ENCODE measurements at places on chromosomes 7 and 10.

DNA sequence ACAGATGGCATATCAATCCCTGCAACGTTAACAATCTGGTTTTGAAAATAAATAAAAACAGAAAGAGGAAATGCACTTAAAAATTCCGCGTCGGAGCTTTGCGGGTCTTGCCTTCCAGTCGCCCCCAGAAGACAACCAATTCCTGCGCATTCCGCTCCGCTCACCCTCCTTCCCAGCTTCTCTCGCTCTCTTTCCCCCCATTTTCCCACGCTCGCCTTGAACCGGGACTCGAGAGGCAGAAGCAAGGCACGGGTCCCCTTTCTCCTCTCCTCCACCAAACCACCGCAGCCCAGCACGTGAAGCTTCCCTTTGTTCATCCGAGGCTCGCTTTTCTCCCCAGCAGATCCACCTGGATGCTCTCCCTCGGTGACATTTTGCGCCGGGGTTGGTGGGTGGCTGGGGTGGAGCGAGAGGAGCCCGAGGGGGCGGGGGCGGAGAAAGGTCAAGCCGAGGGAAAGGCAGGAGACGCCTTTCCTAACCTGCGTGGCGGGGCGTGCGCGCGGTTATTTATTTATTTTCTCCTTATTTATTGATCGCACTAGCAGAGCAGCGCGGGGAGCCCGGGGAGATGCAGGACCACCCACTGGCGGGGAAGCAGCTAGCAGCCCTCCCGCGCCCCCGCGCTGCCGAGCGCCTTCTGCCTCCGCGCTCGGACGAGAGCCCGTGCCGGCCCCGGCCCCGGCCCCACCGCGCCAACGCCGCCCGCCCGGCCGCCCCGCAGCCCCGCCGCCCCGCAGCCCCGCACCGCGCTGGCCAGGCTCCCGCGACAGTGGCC is at the start of gene KCND2:
Gene KCND2 (plus strand): TSS at position 475 of the 775 bp plus-strand sequence.
- DNase-seq = peak; percentile 6

GRCh38 chr7:129163875-129164544 is 19.5 kb downstream of the TSPAN33 start:
- DNase-seq = peak; percentile 83

DNA sequence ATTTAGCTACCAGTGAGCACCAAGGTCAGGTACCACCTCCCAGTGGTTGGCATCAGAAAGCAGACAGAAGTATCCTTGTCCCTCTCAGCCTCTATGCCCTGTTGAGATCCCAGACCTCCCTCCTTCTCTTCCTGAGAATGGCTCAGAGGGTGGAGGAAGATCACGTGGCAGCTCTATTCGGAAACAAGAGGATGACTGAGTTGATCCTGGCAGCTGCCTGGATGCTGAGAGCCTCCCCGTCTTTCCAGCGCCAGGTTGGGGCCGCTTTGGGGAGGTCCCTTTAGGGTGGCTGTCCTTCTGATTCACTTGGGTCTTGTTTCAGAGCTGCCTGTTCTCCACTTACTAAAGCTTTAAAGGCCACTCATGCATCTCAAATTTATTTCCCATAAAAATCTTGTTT is 36.9 kb upstream of the NPFFR1 start:
- peak; percentile 8 for DNase-seq

- no peak for DNase-seq
Observed at GRCh38 chr7:15123901-15124300, 221.3 kb upstream of the DGKB start.

- DNase-seq = no peak
Observed at GRCh38 chr7:43747328-43748105, 11.0 kb upstream of the BLVRA start.

- peak; percentile 41 for DNase-seq
Observed at GRCh38 chr7:16318989-16319915, 102.1 kb downstream of the CRPPA start.

GRCh38 chr10:133117688-133118071 is 30.0 kb downstream of the ADGRA1 start:
- no peak for DNase-seq

DNA sequence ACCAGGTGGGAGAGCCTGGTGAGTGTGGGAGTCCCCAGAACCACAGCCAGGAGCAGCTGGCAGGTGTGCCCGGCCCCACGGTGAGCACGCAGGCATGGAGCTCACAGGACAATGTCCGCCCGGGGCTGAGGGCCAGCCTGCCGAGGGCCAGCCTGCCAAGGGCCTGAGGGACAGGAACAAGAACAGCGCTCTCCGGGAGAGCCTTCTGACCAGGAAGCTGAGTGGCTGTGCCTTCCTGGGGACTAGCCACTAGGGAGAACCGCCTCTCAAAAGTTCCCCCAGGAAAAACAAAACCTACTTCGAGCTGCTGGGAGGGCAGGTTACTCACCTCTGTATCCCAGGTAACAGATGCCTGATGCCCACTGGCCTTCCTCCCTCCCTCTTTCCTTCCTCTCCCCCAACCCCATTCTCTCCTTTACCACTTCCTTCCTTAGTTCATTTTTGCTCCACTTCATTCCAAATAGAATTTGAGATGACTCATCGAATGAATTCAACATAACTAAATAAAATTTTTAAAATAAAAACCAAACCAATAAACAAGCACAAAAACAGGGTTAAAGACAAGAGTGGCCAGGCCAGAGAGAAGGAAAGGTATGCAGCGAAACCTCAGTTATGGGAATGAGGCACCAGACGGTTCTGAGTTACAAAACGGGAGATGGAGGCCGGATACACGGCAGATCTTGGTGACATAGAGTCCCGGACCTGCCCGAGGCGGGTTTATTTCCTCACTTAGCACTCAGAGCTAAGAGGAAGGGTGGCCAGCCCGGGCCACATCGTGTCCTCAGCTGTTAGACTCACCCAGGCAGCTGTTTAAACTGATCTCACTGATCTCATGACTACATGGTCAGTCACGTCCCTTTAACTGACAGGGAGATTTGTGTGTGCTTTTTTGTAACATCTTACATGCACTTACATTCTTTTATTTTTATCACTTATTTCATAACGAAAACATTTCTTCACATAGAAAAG is 128.5 kb downstream of the TNS3 start:
- peak; percentile 74 for DNase-seq

- DNase-seq = no peak
Observed at GRCh38 chr7:25628446-25628845, 400.2 kb upstream of the NPVF start.

- peak; percentile 56 for DNase-seq
Observed at GRCh38 chr10:86389441-86390193, 23.0 kb upstream of the GRID1 start.

GRCh38 chr7:117284692-117285091 is 38.2 kb downstream of the WNT2 start:
- no peak for DNase-seq

DNA sequence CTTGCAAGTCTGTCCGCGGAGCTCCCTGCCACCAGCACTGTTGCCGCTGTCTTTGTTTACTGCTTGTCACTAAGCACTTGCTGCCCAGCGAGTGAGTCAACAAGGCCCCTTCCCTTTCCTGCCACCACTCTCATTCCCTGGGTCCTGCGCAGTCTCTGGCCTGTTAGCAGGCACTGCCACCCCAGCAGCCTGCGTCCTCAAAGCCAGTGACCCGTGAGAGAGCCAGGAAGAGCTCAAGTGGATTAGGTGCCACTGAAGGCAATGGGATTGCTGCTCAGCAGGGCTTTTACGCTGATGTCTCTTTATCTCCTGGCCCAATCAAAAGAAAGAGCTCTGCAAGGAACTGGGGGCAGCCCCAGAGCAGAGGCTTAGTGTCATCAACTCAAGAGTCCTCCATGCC is at the start of gene FRMPD2:
Gene FRMPD2 (minus strand): TSS at position 61 of the 400 bp plus-strand sequence. CDS start 129 bp downstream, outside the sequence.
- no peak for DNase-seq

DNA sequence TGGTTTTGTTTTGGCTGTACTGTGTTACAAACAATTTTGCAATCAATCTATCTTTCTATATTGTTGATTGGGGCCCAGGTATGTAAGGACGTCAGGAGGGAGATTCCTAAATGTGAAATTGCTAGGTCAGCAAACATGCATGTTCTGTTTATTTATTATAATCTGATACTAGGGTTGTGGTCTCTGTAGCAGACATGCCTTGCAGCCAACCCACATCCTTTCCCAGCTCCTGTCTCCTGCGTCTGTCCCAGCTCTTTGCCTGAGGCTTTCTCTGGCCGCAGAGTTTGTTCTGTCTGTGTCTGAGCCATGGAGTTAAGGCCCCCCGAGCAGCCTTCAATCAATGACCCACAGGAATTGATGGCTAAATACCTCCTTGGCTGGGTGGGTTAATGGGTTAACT is 124.0 kb upstream of the ZEB1 start:
- no peak for DNase-seq

GRCh38 chr7:91041141-91041540 is 223.1 kb upstream of the FZD1 start:
- DNase-seq = no peak

Measured in fibroblast of pulmonary artery (primary cell).